Ascending aorta (tissue), 2 donors: ENCODE measurements at places on chromosomes 12 and 14.

DNA sequence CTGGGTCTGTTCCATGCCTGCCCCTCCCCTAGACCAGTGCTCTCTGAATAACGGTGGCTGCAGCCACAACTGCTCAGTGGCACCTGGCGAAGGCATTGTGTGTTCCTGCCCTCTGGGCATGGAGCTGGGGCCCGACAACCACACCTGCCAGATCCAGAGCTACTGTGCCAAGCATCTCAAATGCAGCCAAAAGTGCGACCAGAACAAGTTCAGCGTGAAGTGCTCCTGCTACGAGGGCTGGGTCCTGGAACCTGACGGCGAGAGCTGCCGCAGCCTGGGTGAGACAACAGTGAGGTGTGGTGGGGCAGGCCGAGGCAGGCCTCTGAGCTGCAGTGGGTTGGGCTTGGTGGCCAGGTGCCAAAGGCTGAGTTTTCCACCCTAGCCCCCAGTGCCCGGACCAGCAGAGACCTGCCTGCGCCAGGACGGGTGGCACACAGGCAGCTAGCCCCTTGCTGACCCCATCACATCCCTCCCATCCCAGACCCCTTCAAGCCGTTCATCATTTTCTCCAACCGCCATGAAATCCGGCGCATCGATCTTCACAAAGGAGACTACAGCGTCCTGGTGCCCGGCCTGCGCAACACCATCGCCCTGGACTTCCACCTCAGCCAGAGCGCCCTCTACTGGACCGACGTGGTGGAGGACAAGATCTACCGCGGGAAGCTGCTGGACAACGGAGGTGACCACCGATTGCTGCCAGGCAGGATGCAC lies 28.2 kb upstream of the LRP1-AS start:
- no peaks in the 10 kb centered on the region for H3K4me1 ChIP-seq
- H3K27ac ChIP-seq, result peak overlapping the region; percentile 57
- H3K27me3 ChIP-seq, result no peaks in the 10 kb centered on the region
- H3K36me3 ChIP-seq, result peaks cover 69% of the 10 kb centered on the region
- peak; percentile 34 for DNase-seq
- H3K4me3 ChIP-seq, result no peak overlapping the region

DNA sequence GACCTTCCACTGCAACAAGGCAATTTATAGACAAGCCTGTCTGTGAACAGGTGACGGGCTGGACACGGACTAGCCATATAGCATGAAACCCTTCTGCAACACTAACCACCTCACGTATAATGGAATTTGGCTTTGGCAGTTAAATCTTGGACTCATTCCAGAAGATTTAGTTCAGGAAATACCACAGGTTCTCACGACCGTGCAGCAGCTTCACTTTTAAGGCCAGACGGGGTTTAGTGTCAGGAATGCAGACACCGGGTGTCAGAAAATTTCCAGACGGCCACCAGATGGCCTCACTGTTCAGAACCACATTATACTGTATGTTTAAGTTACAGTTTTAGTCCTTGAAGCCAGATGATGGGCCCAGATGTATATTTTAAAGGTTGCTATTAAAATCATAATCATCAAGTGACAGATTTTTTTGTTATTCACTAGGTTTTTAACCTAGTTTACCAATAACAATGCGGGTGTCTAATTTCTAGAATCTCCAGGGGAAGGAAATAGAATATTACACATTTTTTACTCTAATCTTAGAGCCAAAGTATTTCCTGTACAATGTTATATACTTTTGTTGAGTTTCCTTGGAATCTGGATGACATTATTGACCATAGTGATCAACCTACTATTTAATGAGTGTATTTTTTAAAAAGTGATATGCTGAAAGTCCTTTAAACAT lies 90.5 kb upstream of the TMPO start:
- no peaks in the 10 kb centered on the region for H3K27me3 ChIP-seq
- H3K4me3 ChIP-seq, result no peak overlapping the region
- H3K36me3 ChIP-seq, result no peaks in the 10 kb centered on the region
- no peak overlapping the region for H3K27ac ChIP-seq

- H3K27me3 ChIP-seq, result no peaks in the 10 kb centered on the region
- H3K36me3 ChIP-seq, result no peaks in the 10 kb centered on the region
- H3K4me1 ChIP-seq, result no peaks in the 10 kb centered on the region
- no peak overlapping the region for H3K27ac ChIP-seq
- no peak overlapping the region for H3K4me3 ChIP-seq
- DNase-seq, result no peak
Observed at GRCh38 chr12:111196532-111196931, 172.4 kb downstream of the PHETA1 start.

DNA sequence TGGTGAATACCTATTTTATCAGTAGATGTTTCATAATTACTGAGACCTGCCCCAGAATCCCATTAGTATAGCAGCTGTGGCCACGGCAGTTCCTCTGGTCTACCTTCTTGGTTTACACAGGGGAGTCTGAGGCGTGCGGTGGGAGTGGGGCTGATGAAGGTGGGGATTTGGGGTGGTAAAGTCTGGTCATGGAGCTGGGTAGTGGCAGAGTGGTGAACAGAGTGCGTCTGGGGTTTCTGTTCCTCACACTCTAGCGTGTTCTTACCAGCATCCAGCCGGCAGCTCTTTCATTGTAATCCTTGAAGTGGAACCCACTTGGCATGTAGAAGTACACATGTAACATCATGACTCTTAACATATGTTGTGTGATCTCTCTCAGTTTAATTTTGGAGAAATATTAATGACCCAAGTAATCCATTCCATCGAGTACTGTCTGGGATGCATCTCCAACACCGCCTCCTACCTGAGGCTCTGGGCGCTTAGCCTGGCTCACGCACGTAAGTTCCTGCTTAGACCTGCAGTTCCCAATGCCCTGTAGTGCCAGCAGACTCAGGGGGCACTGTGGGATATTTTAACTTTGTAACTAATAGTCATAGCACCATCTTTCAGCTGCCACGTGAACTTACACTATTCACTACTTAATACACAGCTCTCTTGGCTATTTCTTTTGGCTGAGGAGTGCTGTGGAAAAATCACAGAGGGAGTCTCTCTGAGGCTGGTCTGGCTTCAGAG lies 7.9 kb upstream of the DNAH10 start:
- H3K4me3 ChIP-seq, result no peak overlapping the region
- peaks cover 46% of the 10 kb centered on the region for H3K36me3 ChIP-seq
- no peaks in the 10 kb centered on the region for H3K27me3 ChIP-seq

- H3K36me3 ChIP-seq, result no peaks in the 10 kb centered on the region
- no peaks in the 10 kb centered on the region for H3K4me1 ChIP-seq
- DNase-seq, result no peak
- H3K4me3 ChIP-seq, result no peak overlapping the region
- no peaks in the 10 kb centered on the region for H3K27me3 ChIP-seq
- H3K27ac ChIP-seq, result no peak overlapping the region
Observed at GRCh38 chr14:97584528-97584927, 787.3 kb downstream of the VRK1 start.

GRCh38 chr12:122891661-122892525 lies 4.0 kb downstream of the VPS37B start:
- DNase-seq, result peak; percentile 66
- no peaks in the 10 kb centered on the region for H3K27me3 ChIP-seq
- peak overlapping the region; percentile 66 for H3K27ac ChIP-seq
- H3K4me1 ChIP-seq, result peaks cover 63% of the 10 kb centered on the region
- H3K4me3 ChIP-seq, result peak overlapping the region; percentile 32

GRCh38 chr14:52902971-52903619 lies 47.8 kb downstream of the FERMT2 start:
- no peaks in the 10 kb centered on the region for H3K27me3 ChIP-seq
- H3K4me1 ChIP-seq, result no peaks in the 10 kb centered on the region
- H3K27ac ChIP-seq, result peak overlapping the region; percentile 83
- H3K4me3 ChIP-seq, result no peak overlapping the region
- peaks cover 6% of the 10 kb centered on the region for H3K36me3 ChIP-seq

GRCh38 chr12:116027551-116027821 lies 250.0 kb downstream of the MED13L start:
- no peak overlapping the region for H3K4me3 ChIP-seq
- H3K36me3 ChIP-seq, result no peaks in the 10 kb centered on the region
- no peak overlapping the region for H3K27ac ChIP-seq
- H3K4me1 ChIP-seq, result no peaks in the 10 kb centered on the region
- DNase-seq, result no peak
- no peaks in the 10 kb centered on the region for H3K27me3 ChIP-seq

- peaks cover 4% of the 10 kb centered on the region for H3K4me1 ChIP-seq
- H3K36me3 ChIP-seq, result peaks cover 6% of the 10 kb centered on the region
- H3K4me3 ChIP-seq, result no peak overlapping the region
Observed at GRCh38 chr14:101821528-101821927, 60.0 kb downstream of the PPP2R5C start.

- no peak overlapping the region for H3K27ac ChIP-seq
- no peaks in the 10 kb centered on the region for H3K36me3 ChIP-seq
Observed at GRCh38 chr14:103104389-103104653, 9.8 kb downstream of the EXOC3L4 start.

- H3K27me3 ChIP-seq, result no peaks in the 10 kb centered on the region
- no peak overlapping the region for H3K27ac ChIP-seq
- H3K4me1 ChIP-seq, result no peaks in the 10 kb centered on the region
- no peak overlapping the region for H3K4me3 ChIP-seq
Observed at GRCh38 chr12:92408072-92408900, 262.6 kb upstream of the BTG1 start.

GRCh38 chr14:43039881-43040280 lies 1433.2 kb downstream of the LRFN5 start:
- H3K27ac ChIP-seq, result no peak overlapping the region
- no peaks in the 10 kb centered on the region for H3K36me3 ChIP-seq

- H3K4me3 ChIP-seq, result no peak overlapping the region
- no peaks in the 10 kb centered on the region for H3K27me3 ChIP-seq
Observed at GRCh38 chr12:64618953-64619590, 8.8 kb downstream of the RASSF3 start.

DNA sequence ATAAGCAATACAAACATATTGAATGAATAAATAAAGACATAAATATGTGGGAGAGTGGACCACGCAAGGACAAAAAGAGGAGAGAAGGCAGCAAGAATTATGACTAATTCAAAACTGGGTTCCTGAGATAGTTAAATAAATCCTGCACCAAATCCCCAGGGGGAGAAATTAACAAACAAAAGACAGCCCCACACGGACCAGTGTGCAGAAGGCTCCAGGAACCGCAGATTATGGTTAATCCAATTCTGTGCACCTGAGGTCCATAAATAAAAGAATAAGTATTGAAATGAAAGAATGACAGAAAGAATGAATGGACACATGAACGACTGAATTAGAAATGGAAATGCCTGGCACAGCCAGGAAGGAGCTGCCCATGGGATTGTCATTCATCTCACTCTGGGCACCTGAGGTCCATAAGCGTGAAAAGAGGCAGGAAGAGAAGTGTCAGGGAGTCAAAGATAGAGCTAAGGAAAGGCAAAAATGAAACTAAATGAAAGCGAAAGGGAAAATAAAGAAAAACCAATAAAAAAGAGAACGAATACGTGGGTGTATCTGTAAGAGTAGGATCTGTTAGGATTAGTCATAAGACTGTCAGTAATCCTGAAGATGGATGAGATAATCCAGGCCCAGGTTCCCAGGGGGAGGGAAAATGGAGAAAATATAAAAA lies 23.3 kb downstream of the MEG3 start:
- H3K4me3 ChIP-seq, result no peak overlapping the region
- H3K27me3 ChIP-seq, result no peaks in the 10 kb centered on the region
- no peaks in the 10 kb centered on the region for H3K36me3 ChIP-seq
- no peak for DNase-seq
- H3K27ac ChIP-seq, result no peak overlapping the region

DNA sequence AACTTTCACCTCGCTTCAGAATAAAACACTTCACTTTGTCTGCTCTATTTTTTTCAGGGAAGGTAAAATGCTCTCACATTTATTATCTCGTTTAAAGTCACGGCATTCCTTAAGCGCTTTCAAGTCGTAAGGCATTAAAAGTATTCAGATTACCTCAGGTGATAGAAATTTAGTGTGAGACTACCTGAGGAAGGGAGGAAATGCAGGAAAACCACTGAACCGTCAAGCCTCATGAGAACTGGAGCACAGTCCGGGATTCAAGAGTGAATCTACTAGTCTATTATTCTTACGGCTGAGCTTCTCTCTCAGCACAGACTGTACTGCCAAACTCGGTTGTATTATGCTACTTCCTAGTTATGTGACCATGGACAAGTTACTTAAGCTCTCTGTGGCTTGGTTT lies 8.3 kb upstream of the PPFIBP1 start:
- no peak overlapping the region for H3K4me3 ChIP-seq
- H3K27ac ChIP-seq, result no peak overlapping the region
- DNase-seq, result no peak
- no peaks in the 10 kb centered on the region for H3K27me3 ChIP-seq

GRCh38 chr12:15216036-15216889 lies 5.0 kb downstream of the RERG start:
- peaks cover 27% of the 10 kb centered on the region for H3K4me1 ChIP-seq
- no peaks in the 10 kb centered on the region for H3K36me3 ChIP-seq
- peak overlapping the region; percentile 83 for H3K27ac ChIP-seq
- H3K4me3 ChIP-seq, result no peak overlapping the region

DNA sequence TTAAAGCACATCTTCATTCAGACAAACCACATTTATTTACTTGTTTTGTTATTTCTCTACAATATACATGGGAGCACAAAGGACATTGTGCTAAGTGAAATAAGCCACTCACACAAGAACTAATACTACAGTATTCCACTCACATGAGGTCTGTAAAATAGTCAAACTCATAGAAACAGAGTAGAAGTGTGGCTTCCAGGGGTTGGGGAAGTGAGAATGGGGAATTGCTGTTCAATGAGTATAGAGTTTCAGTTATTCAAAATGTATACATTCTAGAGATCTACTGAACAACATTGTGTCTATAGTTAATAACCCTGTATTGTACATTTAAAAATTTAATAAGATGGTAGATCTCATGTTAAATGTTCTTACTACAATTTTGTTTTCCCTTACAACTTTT lies 88.8 kb downstream of the ATXN7L3B start:
- H3K27ac ChIP-seq, result no peak overlapping the region
- no peaks in the 10 kb centered on the region for H3K27me3 ChIP-seq
- no peak for DNase-seq
- H3K4me1 ChIP-seq, result no peaks in the 10 kb centered on the region

GRCh38 chr12:113277511-113277910 lies 56.2 kb downstream of the TPCN1 start:
- peaks cover 73% of the 10 kb centered on the region for H3K36me3 ChIP-seq
- no peaks in the 10 kb centered on the region for H3K27me3 ChIP-seq
- DNase-seq, result no peak
- H3K27ac ChIP-seq, result no peak overlapping the region

DNA sequence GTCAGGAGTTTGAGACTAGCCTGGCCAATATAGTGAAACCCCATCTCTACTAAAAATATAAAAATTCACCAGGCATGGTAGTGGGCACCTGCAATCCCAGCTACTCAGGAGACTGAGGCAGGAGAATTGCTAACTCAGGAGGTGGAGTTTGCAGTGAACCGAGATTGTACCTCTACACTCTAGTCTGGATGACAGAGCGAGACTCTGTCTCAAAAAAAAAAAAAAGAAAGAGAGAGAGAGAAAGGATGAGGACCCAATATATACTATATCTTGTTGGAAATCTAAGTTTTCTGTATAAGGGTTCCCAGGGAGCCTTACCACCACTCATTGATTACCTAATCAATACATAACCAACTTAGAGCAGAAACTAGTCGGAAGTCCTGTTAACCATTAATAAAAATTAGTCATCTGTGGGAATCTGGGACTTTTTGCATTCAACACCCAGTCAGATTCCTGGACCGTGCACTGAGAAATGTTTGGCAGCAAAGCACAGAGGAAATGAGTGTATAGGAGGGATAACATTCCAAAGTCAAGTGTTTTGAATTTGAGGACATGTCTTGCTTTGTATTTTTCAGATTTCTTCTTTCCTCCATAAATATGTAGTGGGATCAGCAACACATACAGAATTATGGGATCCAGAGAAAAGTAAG lies 44.8 kb upstream of the NR2C1 start:
- peaks cover 6% of the 10 kb centered on the region for H3K4me1 ChIP-seq
- peak overlapping the region; percentile 71 for H3K27ac ChIP-seq
- H3K4me3 ChIP-seq, result no peak overlapping the region
- DNase-seq, result no peak
- no peaks in the 10 kb centered on the region for H3K27me3 ChIP-seq
